ENCODE measurements at places on chromosomes 1 and 21. TPM values are rescaled to one million over a fixed set of nuclear protein-coding genes. Genes with fewer than 3 reads are reported as not detected.

ZNF683 gene
- not detected for total RNA-seq

C1orf141 gene
- 11.4 TPM for total RNA-seq

COL24A1 gene
- total RNA-seq = 16.7 TPM

KIF2C gene
- total RNA-seq = 1.5 TPM

GRCh38 chr1:234281826-234282489, 91.3 kb upstream of the COA6 start:
- no peak for DNase-seq

DNA sequence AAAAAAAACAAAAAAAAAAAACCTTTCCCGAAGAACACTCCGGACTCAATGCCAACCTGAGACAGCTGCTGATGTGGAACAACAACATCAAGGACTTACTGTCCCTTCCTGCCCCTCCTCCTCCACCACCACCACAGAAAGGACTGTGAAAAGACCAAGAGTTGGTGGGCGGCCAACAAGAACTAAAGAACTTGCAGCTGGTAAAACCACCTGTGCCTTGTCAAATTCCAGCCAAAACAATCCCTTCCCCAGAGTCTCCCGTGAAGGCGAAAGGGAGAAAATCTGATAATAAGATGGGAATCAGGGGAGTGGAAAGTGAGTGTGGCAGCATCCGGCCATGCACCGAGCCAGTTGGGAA, 88.9 kb downstream of the PROX1 start:
- DNase-seq = no peak

DNA sequence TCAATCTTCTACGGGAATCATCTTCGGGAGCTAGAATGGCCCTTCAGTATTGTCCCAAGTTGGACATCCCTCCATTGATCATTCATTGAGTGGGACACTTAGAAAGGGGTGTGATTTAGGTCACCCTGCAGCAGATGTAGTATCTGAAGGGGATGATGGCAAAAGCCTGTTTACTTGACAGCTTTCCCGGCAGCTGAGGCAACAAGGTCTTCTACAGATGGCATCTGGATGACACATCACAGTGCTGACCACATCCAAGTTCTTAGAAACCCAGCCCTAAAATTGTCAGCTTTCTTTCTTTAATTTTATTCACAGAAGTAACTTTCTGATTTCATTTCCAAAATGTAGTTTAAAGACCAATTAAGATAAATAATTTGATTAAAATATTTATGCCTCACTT, 150.3 kb downstream of the AMY1C start:
- DNase-seq = no peak

DNA sequence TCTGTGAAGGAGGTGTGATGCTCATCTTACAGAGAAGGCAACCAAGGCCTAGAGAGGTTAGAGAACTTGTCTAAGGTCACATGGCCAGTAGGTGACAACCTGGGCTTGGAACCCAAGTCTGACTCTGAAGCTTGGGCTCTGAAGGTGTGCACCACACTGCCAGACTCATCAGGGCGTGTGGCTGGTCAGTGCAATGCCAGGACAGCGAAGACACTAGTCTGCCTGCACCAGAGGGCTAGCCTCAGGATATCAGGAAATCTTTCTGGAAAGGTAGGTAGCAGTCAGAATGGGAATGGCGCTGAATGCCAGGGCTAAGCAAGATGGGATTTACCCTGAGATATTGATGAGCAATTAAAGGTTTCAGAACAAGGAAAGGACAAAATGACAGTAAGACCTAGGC, 34.9 kb downstream of the ELK4 start:
- DNase-seq = no peak

GRCh38 chr21:45019076-45019886, 55.1 kb upstream of the ADARB1 start:
- peak; percentile 32 for DNase-seq

GRCh38 chr1:95309031-95309471, 75.0 kb downstream of the RWDD3 start:
- DNase-seq = peak; percentile 74

GRCh38 chr1:68590473-68590872, 93.6 kb upstream of the DEPDC1 start:
- DNase-seq = no peak

DNA sequence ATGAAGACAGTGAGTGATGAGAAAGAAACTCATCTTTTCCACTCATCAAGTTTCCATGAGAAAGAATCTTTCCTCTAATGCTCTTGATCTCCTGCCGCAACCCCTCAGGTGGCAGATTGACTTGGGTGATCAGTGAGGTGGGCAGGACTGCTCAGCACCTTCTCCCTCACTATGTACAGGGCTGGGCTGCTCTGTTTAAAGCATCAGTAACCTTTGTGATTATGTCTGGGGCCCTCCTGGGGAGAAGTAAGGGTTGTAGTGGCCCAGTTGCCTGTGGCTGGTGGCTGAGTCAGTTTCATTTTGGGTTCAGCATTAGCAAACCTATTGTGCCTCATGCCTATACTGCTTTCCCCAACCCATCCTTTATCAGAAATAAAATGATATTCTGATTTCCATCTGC, 366.0 kb downstream of the TTLL7 start:
- DNase-seq = no peak

DNA sequence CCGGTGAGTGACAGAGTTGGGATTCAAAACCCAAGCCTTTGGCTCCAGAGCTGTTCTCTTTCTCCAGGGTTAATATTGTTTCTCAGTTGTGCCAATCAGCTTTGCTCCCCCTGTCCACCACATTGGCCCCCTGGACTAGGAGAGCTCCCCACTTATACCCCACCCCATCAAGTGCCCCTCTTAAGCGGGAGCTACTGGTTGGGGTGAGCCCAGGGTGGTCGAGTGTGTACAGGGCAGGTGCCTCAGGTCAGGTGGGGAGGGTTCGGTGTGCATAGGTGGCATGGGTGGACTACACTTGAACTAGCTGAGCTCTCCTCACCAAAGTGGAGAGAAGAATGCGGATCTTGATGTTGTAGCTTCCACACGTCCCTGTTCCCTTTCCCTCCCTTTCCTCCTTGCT, 14.2 kb downstream of the KCNA2 start:
- DNase-seq = no peak

Data from lung (tissue), 17 donors.